Thoracic aorta (tissue), 2 donors: ENCODE measurements at places on chromosomes 7 and 10. TPM values are rescaled to one million over a fixed set of nuclear protein-coding genes. Genes with fewer than 3 reads are reported as not detected.

The ANXA7 gene
- 120 TPM for total RNA-seq

The ZNF282 gene
- 20.7 TPM for total RNA-seq

The LIPN gene
- not detected for total RNA-seq

- no peak overlapping the region for H3K27ac ChIP-seq
- H3K4me1 ChIP-seq: no peaks in the 10 kb centered on the region
- no peaks in the 10 kb centered on the region for H3K36me3 ChIP-seq
- no peak overlapping the region for H3K4me3 ChIP-seq
- H3K27me3 ChIP-seq: no peaks in the 10 kb centered on the region
- DNase-seq: no peak
Observed at GRCh38 chr10:66455304-66455703, 470.5 kb upstream of the LRRTM3 start.

- DNase-seq: no peak
- no peaks in the 10 kb centered on the region for H3K36me3 ChIP-seq
- no peak overlapping the region for H3K27ac ChIP-seq
- H3K27me3 ChIP-seq: no peaks in the 10 kb centered on the region
- no peak overlapping the region for H3K4me3 ChIP-seq
- no peaks in the 10 kb centered on the region for H3K4me1 ChIP-seq
Observed at GRCh38 chr7:99218406-99219184, 10.7 kb upstream of the KPNA7 start.
